Activated CD4-positive, alpha-beta T cell treated with anti-CD3 and anti-CD28 coated beads for 4 hours (primary cell): ENCODE measurements at places on chromosomes 4 and X.

- no peak for DNase-seq
Observed at GRCh38 chr4:173960398-173960797, 323.1 kb downstream of the FBXO8 start.

GRCh38 chrX:133007458-133007857 is 49.0 kb upstream of the HS6ST2 start:
- DNase-seq, result no peak

DNA sequence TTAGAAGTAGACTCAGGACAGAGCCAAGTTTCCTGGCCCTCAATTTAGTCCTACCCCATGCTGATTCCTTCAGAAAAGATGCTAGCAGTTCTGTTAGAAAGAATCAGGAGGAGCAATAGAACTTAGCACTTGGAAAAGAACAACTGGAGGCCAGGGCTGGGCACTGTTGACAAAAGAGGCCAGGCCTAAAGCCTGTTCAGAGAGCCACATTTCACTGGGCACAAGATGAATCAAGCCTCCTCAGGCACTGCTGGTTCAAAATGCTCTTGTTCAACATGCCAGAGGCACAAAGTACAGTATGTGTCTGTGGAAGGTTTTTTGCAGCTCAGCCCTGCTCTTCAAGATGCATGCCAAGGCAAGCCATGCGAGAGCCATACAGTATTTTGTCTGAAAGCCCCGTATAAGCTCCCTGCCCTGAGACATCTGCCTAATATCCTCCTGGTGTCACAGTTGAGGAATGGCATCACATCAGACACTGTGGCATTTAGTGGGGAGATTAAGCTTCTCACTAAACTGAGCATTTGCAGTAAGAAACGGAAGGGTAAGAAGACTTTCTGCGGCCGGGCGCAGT is 53.7 kb downstream of the RASL11B start:
- no peak for DNase-seq

- no peak for DNase-seq
Observed at GRCh38 chr4:168515222-168516011, 18.6 kb downstream of the PALLD start.

DNA sequence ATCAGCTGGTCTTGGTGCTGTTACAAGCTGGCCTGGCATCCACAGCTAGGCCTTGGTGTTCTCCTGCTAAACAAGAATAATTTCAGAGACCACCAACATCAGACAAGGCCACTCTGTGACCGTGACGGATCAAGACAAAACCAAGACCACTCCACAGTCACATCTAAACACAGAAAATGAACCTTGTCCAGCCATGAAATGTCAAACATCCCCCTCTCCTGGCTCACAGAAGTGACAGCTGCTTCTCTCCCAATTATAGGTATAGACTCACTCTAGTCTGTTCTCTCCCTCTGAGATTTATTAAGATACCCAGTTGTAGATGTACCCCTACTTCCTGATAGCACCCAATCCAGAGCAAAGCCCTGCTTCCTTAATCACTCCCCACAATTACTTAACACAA is 40.4 kb downstream of the EFHC2 start:
- DNase-seq, result no peak

DNA sequence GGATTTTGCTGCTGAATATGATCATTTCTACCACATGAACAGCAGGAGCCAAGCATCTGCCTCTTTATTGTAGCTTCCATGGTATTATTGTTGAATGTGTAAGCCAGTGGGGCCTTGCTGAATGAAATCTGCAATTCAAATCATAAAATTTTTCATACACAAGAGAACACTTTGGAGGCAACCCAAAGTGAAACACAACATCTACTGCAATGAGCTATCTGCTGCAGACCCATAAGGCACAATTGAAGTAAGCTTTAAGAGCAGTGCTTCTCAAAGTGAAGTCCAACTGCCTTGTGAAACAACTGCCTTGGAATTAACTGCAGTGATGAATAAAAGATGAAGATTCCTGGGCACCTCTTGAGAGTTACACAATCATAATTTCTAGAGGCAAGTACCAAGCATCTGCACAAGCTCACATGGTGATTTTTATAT is 626.3 kb upstream of the INTU start:
- DNase-seq, result no peak

DNA sequence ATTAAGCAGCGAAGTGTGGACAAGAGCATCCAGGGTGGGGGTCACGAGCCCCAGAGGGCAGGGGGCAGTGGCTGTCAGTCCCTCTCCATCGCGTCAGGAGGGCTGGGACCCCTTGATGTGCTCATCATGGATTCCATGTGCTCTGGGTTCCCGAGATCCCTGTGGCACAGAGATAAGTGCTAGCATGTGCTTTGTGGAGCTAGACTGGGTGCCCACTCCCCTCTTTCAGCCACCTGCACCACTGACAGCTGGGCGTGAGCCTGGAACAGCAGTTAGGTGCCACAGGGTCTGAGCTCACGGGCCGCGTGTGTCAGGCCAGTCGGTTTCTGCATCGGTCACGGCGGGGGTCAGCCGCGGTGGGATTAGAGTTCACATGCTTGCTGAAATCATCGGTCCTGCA is 24.3 kb downstream of the CPZ start:
- DNase-seq, result no peak

GRCh38 chr4:185479507-185479971 is 8.0 kb upstream of the CCDC110 start:
- DNase-seq, result no peak

- no peak for DNase-seq
Observed at GRCh38 chr4:160580581-160580980, 1477.7 kb downstream of the RAPGEF2 start.

GRCh38 chr4:38745881-38746280 is 36.9 kb downstream of the TLR10 start:
- no peak for DNase-seq

- no peak for DNase-seq
Observed at GRCh38 chr4:123463869-123464268, 67.3 kb downstream of the SPRY1 start.

- no peak for DNase-seq
Observed at GRCh38 chr4:181971411-181971810, 271.8 kb upstream of the TENM3 start.

- no peak for DNase-seq
Observed at GRCh38 chr4:92175250-92175649, 128.5 kb upstream of the GRID2 start.

GRCh38 chrX:21394792-21395191 is 20.6 kb downstream of the CNKSR2 start:
- no peak for DNase-seq

DNA sequence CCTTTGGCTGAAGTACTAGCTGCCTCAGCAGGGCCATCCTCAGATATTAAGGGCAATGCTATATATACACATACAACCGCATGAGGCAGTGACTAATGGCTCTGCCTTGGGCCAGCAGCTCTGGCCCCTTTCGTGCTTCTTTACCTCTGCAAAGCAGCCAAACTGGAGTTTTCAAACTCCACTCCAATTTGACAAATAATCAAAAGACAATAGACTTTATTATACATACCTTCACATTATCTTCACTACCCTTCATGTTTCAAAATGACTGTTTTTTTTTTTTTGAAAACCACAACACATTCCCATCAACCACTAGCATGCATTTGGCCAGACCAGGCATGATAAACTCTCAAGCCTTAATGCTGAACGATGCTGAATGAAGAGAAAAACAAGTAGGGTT is 187.7 kb downstream of the ENOX2 start:
- no peak for DNase-seq

- DNase-seq, result no peak
Observed at GRCh38 chrX:88612870-88613329, 134.1 kb upstream of the CPXCR1 start.

DNA sequence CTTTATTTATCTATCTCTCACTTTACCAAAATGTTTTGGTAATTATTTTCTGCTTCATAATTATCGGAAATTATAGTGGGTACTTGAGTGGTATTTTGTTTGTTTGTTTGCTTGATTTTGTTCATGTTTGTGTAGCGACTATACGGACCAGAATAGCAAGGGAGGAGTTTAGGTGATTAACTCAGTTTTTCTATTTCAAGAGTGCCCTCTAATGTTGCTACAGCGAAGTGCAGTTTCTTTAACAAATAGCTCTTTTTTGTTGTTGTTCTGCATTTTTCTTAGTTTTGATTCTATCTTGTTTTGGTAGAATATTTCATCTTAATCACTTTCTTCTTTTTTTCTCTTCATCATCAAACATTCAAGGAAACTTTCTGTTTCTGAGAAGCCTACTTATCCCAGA is 40.8 kb upstream of the QRFPR start:
- DNase-seq, result no peak

DNA sequence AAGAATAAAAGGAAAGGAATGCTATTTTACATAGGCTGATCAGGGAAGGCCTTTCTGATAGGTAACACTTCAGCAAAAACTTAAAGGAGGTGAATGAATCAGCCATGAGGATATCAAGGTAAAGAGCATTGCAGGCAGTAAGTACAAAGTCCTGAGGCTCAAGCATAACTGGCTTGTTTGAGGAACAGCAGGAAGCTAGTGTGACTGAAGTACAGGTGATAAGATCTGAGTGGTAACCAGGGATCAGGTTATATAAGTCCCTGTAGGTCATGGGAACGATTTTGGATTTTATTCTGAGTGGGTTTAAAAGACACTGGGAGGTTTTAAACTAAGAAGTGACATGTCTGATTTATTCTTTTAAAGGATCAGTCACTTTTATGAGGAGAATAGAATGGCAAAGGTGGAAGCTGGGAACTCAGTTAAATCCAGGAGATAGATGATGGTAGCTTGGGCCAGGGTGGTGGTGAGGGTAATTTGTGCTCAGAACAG is 47.1 kb upstream of the THOC2 start:
- no peak for DNase-seq

DNA sequence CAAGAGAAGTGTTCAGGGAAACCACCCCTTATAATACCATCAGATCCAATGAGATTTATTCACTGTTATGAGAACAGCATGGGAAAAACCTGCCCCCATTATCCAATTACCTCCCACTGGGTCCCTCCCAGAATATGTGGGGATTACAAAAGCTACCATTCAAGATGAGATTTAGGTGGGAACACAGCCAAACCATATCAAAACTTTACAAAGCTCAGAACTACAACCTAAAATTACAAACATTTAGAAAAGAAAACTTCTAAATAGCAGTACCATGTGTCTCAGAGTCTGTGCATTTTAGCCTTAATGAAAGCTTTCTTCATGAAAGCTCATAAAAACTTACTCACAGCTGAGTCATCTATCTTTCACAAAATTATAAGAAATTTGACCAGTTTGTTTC is 1442.8 kb upstream of the PCDH7 start:
- no peak for DNase-seq

- no peak for DNase-seq
Observed at GRCh38 chr4:98181809-98182208, 38.5 kb upstream of the STPG2 start.

GRCh38 chr4:866761-867390 is 40.9 kb upstream of the CPLX1 start:
- DNase-seq, result no peak

DNA sequence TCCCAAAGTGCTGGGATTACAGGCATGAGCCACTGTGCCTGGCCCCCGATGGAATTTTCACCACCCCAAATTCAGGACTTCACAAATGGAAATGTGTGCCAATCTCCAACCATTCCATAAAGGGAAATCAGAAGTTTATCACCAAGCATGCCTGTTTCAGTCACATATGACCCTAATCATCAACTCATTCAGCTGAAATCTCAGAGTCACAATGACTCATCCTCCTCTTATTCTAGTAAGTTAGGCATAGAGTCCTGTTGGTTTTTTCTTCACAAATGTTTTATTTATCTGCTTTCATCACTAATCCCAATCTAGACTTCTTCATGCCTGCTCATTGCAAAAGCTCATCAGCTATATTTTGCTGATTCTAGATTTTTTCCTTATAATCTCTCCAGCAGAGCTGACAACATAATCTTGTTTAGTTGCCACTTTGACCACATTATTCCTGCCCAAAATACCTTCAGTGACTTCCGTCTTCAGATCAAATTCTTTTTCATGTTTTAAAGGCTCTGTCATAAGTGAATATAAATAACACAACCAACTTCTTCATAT is 83.3 kb downstream of the SLC7A11 start:
- DNase-seq, result no peak

GRCh38 chr4:161604516-161605300 is 559.1 kb downstream of the FSTL5 start:
- DNase-seq, result no peak

DNA sequence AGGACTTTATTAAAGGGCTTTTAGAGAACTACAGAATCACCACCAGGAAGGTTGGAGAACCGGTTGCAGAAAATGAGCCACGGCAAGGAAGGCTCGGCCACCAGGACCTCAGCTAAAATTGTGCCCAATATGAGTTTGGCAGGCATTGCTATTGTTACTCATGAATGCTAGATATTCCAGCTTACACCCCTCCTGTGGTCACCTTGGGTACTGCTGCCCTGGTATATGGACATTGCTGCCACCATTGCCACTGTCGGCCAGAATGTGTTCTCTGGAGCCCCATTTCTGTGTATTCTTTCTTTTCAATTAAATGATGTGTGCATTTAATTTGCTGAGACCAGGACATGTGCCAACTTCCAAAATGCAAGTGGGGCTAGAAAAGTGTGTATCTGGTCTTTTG is 626.7 kb upstream of the BOD1L1 start:
- DNase-seq, result no peak

DNA sequence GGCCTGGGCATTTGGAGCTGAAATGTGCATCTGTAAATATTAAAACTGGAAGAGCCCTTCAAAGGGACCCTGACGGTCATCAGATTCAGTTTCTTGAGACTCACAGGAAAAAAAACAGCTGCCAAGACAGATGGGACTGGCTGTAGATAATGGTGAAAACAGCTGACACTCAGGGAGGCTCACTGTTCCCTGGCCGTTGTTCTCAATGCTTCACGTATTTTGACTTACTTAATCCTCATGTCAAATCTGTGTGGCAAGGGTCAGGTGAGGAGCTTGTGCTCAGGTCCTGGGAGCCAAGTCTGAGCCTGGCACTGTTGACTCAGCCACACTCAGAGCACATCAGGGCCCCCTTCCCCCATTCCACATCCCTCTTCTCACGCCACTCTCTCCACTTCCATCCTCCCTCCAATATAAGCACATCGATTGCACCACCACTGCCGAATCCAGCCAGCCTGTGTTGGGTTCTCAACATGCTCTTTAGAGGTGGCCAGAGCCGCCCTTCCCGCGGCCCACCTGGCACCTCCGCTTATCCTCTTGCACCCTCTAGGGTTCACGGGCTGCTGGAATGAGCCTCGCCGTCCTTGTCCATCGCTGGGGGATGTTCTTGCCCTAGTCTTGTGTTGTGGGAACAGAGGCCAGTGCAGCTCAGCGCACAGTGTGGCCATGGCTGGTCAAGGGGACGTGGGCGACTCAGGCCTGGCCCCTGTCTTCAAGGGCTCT is 40.1 kb downstream of the EVC start:
- DNase-seq, result no peak

DNA sequence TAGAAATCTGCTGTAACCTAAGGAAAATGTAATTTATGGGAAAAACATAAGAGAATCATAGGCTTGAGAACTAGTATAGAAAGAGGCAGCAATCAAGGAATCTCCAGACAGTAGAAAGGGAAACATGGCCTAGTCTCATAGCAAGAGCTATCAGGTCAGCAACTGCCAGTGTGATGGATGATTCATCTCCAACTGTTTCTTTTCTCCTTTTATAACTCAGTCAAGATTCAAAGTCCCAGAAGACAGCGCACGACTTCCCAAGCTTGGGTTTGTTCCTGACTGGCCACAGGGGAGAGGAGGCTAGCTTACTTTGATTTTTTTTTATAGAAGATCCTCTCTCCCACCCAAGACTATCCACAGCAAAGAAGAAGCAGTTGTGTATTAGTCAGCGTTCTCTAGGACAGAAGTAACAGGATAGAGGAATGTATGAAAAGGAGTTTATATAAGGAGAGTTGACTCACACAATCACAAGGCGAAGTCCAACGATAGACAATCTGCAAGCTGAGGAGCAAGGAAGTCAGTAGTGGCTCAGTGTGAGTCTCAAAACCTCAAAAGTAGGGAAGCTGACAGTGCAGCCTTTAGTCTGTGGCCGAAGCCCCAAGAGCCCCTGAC is 181.5 kb downstream of the GC start:
- DNase-seq, result no peak
